CD4-positive, alpha-beta T cell treated with Interleukin-2 at 100 ng/mL for 4 hours (primary cell): ENCODE measurements at places on chromosomes 13 and 19.
A peak's percentile ranks its signal among the peaks of the same experiment; 100 is the strongest.

GRCh38 chr19:639253-640160 is at the start of gene FGF22:
FGF22 (plus strand) TSS chr19:639879; CDS start chr19:639926, 47 bp downstream.
- DNase-seq: peak; percentile 96

DNA sequence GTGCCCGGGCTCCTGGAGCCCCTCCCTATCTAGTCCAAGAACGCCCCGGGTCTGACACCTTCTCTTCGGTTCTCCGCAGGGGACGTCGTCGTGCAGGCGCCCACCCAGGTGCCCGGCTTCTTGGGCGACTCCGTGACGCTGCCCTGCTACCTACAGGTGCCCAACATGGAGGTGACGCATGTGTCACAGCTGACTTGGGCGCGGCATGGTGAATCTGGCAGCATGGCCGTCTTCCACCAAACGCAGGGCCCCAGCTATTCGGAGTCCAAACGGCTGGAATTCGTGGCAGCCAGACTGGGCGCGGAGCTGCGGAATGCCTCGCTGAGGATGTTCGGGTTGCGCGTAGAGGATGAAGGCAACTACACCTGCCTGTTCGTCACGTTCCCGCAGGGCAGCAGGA is 3.4 kb downstream of the PVR start:
- no peak for DNase-seq

DNA sequence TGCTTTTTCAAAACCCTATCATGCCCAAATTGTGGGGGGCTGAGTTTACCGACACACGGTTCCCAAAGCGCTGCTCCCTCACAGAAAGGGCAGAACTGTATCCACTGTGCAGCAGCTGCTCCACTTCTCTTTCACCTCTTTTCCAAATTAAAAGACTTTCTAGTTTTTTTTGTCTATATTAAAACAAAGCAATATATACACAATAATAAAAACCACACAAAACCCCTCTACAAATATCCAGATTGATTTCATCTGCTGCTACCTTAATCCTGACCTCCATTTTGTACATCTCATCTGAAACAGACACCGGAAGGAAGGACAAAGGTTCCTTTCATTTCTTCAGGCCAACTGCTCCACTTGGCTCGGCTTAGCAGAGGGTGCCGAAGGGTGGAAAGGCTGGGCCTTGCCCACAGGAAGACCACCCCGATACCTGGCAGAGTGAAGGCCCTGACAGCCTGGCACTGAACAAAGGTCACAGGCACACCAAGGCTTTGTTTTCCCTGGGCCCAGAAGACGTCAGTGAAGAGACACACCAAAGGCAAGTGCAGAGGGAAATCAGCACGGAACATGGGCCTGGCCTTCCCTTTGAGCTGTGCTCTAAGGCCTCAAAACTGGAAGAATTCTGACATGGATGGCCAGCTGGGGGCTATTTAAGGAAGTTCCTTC is 71.6 kb downstream of the LATS2 start:
- DNase-seq: no peak

DNA sequence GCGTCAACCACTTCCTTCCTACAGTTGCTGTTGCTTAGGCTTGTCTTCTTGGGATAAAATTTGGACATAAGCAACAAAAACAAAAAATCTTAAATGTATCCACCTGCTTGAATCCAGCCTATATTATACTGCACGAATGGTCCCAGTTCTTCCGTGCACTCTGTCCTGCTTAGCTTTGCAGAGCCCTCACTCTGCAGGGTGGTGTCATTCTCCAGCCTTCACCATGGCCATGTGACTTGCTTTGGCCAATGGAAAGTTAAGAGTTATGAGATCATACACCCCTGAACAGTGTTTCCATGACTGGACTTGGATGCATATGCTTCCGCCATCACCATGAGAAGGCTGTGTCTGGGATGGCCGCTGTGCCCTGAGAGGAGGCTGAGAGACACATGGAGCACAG is 27.4 kb upstream of the SACS start:
- no peak for DNase-seq

- DNase-seq: no peak
Observed at GRCh38 chr13:110492679-110493593, 68.6 kb downstream of the RAB20 start.

DNA sequence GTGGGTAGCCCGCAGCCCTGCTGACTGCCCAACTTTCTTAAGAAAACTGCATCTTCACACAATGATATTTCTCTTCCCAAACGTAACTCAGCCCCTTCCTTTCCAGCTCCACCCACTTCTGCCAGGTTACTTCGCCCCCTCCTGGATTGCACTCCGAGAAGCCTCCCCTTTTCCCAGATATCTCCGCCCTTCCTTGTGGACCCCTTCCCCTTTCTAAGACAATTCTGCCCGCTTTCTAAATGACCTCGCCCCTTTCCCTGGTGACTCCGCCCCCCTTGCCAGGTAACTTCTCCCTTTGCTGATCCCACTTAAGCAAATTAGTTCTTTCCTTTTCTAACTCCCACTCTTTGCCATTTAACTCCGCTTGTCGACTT is 2.6 kb downstream of the VSIG10L start:
- DNase-seq: no peak

GRCh38 chr19:42283188-42284065 is 14.4 kb downstream of the CIC start:
- peak; percentile 96 for DNase-seq

GRCh38 chr13:41624041-41624440 is 166.7 kb downstream of the RGCC start:
- no peak for DNase-seq

DNA sequence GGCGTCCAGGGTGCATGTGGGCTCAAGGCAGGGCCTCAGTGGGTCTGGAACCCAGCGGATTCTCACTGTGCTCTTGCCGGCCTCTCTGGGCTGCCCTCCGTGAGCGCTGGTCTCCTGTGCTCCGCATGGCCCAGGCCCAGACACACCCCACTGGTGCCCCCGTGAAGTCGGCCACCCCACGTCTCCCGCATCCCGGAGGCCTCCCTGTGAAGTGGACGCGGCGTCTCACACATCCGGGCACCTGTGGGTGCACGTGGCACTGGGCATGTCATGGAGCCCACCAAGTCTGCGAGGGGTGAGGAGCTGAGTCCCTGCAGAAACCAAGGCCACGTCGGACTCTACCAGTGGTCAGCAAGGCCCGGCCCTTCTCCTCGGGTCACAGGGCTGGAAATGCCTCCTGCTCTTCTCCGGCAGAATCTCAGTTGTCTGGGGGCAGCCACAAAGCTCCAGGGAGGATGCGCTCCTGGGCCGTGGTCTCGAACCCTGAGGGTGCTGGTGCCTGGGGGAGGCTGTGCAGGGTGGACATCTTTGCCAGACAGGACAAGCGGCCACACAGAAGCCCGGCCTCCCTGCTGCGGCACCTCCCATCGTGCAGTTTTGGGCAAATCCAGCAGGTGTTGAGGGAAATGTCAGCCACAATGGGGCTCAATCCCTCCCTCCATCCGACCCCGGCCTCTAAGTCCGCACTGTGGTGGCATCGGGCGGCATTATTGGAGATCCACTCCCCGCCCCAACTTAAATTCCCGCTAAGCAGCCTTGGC is 2.2 kb downstream of the C13orf46 start:
- no peak for DNase-seq
